ENCODE measurements at places on chromosomes 12 and 14.

GRCh38 chr14:69326611-69327010 lies 66.7 kb downstream of the GALNT16 start:
- no peak for DNase-seq

DNA sequence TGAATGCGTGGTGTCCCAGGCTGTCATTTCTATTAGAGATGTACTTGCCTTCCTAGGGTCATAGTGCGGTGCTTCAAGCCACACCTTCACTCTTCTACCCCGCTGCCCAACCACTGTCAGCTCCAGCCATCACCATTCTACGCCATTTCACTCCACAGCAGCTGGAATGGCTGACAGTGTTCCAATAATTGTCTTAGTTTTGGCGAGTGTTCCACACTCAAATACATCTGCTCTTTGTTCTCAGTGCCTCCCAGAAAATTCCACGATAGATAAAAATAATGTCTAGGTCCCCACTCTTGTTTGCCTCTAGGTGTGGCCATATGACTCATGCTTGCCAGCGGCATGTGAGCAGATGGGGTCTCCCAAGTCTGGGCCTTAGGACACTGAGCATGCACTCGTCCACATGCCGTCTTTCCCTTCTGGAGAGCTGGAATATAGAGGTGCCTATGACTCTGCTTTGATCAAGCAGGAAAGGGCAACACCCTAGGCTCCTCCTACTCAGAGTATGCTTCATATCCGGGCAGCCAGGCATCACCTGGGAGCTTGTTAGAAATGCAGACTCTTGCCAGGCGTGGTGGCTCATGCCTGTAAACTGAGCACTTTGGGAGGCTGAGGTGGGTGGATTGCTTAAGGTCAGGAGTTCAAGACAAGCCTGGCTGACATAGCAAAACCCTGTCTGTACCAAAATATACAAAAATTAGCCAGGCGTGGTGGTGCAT lies 163.0 kb downstream of the BRMS1L start:
- no peak for DNase-seq

- no peak for DNase-seq
These were observed 89.7 kb upstream of the PARP11 start for GRCh38 chr12:3962631-3963483.

DNA sequence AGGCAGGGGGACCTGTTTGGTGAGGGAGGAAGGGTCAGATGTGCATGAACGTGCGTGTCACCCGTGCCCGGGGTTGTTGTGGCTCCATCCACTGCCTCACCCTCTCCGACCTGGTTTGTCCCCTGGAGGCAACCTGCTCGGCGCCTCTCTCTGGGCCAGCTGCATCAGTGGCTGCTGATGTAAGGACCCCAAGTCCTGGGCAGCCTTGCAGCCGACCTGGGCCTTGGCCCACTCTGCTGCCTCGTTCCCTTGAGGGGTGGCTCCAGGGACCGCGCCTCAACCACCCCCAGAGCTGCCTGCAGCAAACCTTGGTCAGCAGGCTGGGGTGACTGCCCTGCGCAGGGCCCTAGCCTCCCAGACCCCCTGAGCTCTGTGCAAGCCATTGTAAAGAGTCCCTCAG lies 351.7 kb downstream of the TMEM121 start:
- peak; percentile 11 for DNase-seq

DNA sequence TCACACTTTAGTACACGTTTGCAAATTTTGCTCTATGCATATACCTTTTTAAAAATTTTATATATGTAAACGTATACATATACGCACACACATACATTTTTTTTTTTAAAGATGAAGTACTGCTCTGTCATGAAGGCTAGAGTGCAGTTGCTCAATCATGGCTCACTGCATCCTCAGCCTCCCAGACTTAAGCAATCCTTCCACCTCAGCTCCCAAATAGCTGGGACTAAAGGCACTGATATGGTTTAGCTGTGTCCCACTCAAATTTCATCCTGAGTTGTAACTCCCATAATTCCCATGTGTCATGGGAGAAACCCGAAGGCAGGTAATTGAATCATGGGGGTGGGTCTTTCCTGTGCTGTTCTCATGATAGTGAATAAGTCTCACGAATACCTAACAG lies 220.8 kb upstream of the CAND1 start:
- DNase-seq: no peak

All from left hindlimb (tissue), 1 donor.